ENCODE measurements at places on chromosomes 7 and 10.

- ATAC-seq = no peak
These were observed 37.2 kb downstream of the CLEC2L start for GRCh38 chr7:139560678-139561077.

DNA sequence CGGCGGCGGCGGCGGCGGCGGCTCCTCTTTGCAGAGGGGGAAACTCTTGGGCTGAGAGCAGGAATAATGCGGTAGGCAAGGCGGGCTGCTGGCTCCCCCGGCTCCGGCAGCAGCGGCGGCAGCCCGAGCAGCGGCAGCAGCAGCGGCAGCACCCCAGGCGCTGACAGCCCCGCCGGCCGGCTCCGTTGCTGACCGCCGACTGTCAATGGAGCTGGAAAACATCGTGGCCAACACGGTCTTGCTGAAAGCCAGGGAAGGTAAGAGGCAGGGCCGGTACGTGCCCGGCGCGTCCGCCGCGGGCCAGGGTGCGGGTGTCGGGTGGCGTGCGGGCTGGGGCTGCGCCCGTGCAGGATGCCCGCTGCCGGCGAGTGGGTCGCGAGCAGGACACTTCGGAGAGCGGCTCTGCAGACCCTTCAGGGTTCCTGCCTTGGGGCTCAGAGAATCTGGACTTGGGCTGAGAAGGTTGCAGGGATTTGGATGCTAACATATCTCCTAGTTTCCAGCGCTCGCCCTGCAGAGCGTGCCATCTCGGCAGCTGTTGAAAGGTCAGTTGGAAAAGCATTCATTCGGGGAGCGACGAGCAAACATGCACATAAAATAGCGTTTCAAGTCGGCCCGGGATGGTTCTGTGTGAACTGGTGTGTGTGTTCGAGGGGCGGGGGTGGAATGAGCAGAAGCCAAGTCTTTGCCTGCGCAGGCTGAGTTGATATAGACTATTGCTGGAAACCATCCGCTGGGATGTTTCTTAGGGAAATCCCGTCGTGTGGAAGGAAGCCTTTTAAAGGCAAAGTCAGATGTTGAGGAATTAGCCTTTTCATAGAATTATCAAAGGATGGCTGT, 562 bp downstream of the GRK5 start:
- ATAC-seq = peak; percentile 41

DNA sequence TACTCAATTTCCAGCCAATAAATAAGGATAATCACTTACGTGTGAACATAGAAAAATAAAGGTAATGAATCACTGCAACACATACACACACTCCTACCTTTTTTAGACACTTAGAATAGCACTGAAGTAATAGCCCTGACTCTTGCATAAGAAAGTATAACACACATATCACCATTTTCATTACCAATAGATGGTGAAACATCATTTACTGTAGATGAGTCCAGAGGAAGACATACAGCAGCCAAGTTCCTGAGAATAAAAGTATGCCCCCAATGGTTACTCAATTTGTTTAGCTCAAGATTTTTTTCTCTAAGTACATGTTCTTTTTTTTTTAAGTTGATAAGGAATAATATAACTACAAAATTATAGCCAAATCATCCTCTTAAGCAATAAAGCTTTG, 316.3 kb downstream of the PARD3 start:
- no peak for ATAC-seq

DNA sequence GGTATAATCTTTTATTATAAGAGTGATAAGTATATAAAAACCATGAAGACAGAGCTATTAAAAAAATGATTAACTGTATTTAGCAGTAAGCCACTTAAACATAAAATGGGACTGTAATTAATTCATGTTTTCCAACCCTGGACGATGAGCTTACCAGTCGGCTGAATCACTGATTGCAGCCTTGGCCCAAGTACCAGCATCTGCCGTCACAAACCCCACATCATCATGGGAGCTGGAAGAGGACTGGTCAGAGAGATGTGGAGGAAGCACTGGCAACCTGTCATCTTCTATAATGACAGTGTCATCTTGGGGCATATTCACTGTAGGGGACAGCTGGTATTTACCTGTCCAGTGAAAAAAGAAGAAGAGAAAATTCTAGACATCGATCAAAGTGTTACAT, 473.6 kb downstream of the PARD3 start:
- no peak for ATAC-seq

GRCh38 chr10:126584836-126585235, 85.7 kb downstream of the C10orf90 start:
- ATAC-seq = no peak

DNA sequence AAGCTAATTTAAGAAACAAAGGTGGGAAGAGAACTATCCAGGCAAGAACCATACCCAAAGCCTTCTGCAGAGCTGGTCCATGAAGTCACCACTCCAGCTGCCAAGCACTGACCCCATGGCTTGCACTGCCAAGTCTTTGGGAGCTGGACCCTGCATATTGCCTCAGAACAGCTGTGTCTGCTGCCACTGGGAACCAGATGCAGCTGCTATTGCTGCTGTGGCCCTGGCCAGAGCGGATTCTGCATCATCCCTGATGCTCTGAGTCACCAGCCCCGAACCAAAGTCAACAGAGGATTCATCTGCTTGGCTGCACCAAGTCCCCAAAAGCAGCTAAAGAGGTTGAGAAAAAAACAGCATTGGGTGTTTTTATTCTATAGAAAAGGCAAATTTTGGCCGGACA, 39.2 kb upstream of the GSAP start:
- peak; percentile 91 for ATAC-seq

- no peak for ATAC-seq
These were observed 331.9 kb upstream of the LRRN3 start for GRCh38 chr7:110759069-110759468.

DNA sequence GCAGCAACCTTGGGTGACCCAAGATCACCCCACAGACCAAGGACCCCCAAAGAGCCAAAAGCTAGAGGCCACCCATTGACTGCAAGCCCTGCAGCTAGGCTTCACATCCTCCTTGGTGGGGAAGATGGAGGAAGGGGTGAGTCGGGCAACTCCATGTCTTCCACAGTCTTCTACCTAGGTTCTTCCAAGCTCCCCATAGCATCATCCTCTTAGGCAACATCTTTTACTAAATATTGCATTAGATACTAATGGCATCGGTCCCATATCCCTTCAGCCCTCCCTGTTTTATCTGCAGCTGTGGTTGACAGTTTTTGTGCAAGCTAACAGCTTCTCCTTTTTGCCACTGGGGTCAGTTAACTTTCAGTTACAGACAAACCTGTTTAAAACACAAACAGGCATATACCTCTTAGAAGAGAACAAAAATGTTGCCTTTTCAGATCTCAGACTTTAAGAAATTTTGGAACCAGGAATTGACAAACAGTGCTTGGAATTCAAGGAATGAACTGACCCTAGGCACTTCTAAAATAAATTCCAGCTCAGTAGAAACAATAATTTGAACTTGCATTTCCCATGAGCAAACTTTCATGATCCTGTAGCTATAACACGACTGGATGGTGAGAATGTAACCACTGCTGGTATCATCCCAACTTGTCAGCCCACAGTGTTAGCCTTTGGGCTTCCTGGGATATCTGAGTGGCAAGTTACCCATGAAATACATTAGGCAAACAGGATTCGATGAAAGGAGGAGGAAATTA, 33.9 kb upstream of the MSMB start:
- ATAC-seq = no peak

DNA sequence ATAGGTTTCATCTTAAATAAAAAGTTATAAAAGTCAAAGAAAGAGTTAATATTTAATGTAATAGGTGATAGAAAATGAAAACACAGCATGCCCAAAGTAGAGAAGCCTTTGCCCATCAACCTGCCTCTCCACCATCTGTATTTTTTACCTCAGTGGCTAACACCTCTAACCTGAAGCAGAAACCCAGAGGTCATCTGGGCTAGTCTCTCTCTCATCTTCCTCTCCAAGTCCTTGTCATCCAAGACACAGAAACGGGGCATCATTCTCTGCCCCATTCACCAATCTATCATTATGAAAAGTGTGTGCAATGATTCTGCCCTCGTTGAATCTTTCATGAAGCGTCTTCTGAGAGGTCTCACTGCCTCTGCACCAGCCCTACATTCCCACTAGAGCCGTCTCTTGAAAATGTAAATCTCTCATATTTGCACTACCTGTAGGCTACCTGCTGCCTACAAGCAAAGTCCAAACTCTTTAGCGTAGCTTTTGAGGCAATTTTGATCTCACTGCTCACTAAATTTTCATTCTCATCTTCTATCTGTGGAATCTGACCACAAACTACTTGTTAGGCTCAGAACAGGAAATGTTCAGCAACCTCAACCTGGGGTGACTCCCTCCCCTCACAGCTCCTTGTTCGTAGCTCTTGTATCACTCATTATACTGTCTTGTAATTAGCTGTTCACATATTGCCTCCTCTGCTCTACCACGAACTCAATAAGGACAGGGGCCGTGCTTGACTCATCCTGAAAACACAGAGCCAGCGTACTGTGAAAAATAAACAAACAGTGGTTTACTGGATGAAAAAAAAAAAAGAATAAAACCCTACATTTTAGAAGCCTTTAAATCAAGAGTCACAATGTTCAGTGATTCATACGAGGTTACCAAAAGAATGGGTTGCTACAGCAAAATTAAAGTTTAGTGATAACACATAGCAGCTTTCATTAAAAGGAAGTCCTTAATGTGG, 83.1 kb downstream of the CTNNA3 start:
- no peak for ATAC-seq

DNA sequence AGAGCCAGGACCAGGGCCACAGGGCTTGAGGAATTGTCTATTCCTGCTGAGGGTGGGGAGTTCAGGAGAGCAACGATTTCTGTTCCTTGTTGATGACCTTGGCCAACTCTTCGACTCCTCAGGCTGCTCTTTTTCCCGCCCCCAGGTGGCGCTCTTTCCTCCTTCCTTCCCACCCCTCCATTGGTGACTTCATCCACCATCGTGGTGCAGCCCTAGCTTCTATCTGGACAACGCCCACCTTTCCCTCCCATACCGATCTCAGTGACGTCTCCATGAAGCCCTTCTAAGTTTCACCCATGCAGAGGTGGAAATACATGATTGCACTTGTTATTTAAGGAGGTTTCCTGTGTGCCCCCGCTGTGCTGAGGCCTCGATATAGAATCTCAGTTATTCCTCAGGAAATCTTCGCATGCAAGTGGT, 22.1 kb upstream of the CARD11 start:
- no peak for ATAC-seq

GRCh38 chr10:95694665-95695064, 938 bp upstream of the TCTN3 start:
- ATAC-seq = no peak

GRCh38 chr10:9175200-9175599, 1120.7 kb downstream of the GATA3 start:
- ATAC-seq = no peak

- no peak for ATAC-seq
These were observed 473.8 kb upstream of the GALNT17 start for GRCh38 chr7:70657989-70658632.

DNA sequence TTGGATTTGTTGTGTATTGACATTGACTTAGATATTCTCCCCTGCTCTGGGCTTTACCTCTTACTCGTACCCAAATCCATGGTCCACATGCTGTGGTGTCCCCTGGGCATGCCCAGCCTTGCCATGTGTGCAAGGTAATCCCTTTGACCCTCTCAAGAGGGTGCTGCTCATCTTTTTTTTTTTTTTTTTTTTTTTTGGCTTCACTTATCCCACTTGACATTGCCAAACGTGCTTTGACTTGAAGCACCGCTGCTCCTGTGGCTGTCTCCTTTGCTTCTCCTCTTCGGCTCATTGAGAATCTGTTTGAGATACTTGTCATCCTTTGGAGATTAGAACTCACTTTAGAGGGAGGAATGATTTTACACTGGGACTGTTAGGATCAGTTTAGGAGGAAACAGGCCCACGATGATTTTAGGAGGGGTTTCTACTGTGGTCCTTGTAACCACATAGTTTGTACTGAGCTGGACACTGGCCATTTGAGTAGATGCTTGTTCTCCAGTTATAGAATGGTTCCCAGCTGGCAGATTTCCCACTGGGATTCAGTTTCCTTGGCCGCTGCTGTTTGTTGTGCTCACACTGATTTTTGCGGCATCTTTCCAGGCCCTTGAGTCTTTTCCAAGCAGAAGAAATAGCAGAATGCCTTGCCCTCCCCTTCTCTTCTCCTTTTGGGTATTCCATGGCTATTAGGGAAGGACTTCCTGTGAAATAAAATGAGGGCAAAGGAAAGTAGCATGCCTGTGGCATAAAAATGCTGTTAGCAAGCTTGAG, 184.8 kb downstream of the AUTS2 start:
- ATAC-seq = no peak

GRCh38 chr7:83394776-83395175, 232.1 kb upstream of the PCLO start:
- ATAC-seq = no peak

GRCh38 chr10:129097776-129098330, 369.2 kb upstream of the MGMT start:
- ATAC-seq = no peak

- no peak for ATAC-seq
These were observed 6.3 kb downstream of the TECTB start for GRCh38 chr10:112289373-112290053.

GRCh38 chr7:41809940-41810576, 107.2 kb upstream of the INHBA start:
- no peak for ATAC-seq

DNA sequence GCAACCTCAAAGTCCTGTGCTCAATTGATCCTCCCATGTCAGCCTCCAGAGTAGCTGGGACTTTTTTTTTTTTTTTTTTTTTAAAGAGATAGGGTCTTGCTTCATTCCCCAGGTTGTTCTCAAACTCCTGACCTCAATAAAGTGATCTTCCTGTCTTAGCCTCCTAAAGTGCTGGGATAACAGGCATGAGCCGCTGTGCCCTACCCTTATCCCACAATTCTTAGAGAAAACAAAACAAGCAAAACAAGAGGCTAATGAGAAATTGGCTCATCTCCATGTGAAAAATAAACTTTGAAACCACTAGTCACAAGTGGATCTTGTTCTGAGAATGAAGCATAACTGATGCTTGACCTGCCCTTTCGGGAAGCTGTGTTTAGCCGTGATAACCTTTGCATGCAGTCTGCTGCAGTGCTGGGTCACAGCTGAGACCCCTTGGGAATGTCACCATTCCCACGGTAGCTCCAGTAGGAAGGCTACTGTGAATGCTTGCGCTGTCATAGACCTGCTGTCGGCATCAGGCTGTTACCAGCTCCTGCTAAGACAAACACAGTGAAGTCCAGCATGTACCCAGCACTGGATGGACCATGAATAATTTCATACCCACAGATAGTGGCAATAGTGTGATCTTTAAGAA, 290.7 kb upstream of the KIAA1217 start:
- no peak for ATAC-seq

GRCh38 chr10:78433076-78433595, 399.5 kb downstream of the RPS24 start:
- no peak for ATAC-seq
